GM23248 (cell line): ENCODE measurements at places on chromosomes 3 and 15.

DNA sequence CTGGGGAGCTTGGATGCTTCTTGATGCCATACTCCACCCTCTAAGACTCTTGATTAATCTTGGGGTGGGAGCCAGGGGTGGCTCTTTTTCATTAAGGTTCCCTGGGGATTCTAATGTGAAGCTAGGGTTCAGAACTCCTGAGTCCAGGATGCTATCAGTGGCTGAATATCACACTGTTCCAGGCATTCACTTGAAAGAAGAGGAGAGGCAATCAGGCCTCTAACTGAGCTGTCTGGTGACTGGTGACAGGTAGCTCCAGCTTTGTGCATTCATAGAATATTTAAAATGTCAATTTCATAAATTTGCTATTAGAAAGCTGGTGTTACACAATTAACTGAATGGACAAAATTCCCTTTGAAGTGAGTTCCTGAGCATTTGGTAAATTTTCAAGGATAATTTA lies 139.0 kb downstream of the CHDH start:
- no peak for DNase-seq

- no peak for DNase-seq
These were observed 251.0 kb upstream of the GOLGA6L4 start for GRCh38 chr15:83984601-83985000.

GRCh38 chr15:98866511-98866910 lies 141.1 kb downstream of the PGPEP1L start:
- DNase-seq = peak; percentile 73

DNA sequence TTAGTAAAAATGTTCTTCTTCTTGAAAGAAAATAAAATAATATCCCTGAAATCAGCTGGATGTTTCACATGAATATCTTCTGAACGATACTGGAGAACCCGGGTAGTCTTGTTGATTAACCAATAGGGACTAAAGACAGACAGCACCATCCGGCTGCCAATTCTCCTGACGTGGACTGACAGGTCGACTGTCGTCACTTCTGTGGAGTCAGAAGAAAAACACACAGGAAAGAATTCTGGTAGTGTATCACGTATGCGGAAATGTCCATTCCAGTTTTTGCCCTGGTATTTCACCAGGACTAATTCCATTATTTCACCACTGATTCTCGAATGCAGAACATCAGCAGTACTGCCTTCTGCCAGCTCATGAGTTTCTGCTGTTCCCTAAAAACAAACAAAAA lies 144.6 kb downstream of the VPS13C start:
- no peak for DNase-seq

DNA sequence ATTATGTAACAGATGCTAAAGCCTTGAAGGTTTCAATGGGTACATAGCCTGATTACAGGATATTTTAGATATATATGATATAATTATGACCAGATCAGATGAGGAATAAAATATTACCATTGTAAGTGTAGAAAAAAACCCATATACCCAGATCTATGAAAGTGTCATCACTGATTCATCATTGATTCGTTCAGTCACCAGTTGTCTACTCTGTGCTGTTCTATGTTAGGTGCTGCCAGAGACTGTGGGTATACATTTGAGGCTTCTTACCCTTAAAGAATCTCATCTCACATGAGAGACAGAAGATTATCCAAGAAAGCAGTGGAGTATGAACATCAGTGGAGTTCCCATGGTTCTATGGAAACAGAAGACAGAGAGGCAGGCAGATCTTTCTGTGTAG lies 92.2 kb downstream of the MBNL1 start:
- no peak for DNase-seq

GRCh38 chr15:85365980-85366379 lies 14.4 kb upstream of the AKAP13 start:
- DNase-seq = no peak

DNA sequence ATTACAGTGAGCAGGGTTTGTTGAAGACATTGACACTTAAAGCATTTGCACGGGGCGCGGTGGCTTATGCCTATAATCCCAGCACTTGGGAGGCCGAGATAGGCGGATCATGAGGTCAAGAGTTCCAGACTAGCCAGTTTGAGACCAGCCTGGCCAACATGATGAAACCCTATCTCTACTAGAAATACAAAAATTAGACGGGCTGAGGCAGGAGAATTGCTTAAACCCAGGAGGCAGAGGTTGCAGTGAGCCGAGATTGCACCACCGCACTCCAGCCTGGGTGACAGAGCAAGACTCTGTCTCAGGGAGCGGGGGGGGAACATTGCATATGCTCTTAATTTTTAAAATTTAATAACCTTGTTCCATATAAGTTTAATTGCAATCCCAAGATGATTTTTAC lies 11.9 kb downstream of the STT3B start:
- peak; percentile 39 for DNase-seq

DNA sequence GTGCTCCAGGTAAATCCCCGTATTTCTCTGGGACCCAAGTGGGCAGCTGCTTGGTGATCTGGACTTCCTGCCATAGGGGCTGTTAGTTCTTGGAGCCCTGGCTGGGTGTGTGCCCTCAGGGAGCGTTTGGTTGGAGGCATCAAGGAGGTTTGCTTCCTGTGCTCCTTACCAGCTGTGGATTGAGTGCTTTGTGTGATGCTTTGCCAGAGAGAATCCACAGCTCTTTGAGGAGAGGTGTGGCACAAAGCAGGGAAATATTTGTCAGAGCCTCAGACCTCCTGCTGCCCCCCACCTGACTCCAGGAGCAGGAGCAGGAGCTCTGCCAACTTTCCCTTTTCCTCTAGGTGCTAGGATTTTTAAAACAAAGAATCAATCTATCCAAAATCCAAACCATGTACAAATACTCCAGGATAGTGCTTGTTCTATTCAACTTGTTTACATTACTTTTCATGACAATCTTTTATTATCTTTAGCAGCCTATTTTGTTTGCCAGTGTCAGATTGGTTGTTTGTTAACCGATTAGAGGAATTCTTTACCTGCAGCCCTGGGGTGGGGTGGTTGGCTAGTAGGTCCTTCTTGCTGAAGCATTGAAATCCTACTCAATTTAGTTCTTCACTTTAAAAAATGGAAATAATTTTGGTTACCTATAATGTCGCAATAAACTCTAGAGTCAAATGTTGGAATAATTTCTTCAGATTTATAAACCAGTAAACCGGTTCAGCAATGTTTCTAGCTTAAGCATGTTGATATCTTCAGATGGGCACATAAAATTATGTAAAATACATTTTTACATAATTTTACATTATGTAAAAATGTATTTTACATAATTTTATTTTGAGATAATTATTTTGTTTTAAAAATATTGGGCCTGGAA lies 2.5 kb downstream of the CTDSPL start:
- DNase-seq = peak; percentile 22

GRCh38 chr3:66177026-66177425 lies 43.8 kb upstream of the SLC25A26 start:
- DNase-seq = no peak

GRCh38 chr15:97177151-97177577 lies 783.3 kb upstream of the ARRDC4 start:
- DNase-seq = no peak

- DNase-seq = peak; percentile 93
These were observed 107.5 kb upstream of the GALNT15 start for GRCh38 chr3:16066975-16067374.

DNA sequence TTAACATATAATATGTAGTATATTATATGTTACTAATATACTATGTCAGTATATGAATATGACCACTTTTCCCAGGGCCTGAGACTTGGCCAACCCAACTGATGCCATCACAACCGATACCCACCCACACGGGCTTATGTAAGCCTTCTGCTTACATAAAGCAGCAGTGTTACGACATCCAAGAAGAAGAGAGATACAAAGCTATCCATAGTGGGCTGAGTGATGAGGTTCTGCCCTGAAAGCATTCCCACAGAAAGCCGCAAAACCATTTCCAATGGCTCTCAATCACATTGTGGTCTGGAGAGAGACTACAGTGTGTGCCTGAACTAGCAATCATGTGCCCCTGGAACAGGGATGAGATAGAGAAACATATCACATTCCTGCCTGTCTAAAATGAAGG lies 177.9 kb downstream of the PLOD2 start:
- DNase-seq = no peak

- no peak for DNase-seq
These were observed 375.1 kb downstream of the FOXP1 start for GRCh38 chr3:71208211-71209095.

DNA sequence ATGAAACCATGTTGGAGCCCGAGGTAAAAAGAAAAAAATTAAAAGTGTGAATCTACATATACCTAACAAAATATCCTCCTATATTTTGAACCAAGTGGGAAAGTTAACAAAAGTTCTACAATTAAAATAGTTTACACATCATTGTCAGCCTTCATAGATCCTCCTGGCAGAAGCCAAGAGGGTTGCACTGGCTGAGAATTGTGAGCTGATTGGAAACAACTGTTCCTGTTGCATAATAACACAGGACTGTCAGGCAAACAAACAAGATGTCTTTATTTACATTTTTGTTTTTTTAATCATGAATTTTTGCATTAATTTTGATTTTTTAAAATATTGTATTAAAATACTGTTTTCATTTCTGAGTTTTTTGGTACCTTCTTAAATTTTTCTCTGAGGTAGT lies 215.2 kb upstream of the MME start:
- peak; percentile 10 for DNase-seq

GRCh38 chr15:38487378-38487777 lies 33.5 kb downstream of the FAM98B start:
- no peak for DNase-seq

DNA sequence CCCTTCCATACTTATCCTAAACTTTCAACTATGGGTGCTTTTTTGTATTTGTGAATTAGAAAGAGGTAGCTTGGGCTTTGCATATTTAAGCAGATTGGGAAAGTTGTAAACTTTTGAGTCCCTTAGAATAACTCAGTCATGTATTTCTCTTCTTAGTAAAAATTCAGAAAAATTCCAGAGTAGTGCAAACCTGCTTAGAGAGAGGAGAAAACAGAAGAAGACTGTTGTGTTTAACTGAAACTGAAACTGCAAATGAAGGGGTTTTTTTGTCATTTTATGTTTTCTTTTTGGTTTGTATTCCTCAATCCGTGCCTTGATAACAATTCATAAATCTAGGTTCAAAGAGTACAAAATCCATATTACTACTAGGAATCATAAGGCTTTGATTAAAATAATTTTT lies 31.3 kb downstream of the CD200 start:
- no peak for DNase-seq

- DNase-seq = no peak
These were observed 77.8 kb downstream of the B3GNT5 start for GRCh38 chr3:183330881-183331280.

DNA sequence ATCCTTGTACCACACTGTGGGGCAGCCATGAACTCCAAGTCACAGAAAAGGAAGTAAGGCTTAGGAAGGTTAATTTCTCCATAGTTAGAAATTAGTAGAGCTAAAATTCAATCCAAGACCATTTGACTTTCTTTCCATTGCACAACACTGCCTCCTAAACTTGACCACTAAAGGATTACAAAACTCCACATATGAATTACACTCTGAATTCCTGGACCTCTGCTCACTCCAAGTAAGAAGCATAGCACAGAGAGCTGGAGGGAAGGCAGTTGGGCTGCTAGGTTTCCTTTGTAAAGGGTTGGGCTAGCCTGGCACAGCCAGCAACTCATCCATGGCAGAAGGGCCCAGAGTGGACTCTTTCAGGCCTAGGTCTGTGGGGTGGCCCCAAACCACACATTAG lies 134.4 kb downstream of the MYLK start:
- DNase-seq = peak; percentile 97

DNA sequence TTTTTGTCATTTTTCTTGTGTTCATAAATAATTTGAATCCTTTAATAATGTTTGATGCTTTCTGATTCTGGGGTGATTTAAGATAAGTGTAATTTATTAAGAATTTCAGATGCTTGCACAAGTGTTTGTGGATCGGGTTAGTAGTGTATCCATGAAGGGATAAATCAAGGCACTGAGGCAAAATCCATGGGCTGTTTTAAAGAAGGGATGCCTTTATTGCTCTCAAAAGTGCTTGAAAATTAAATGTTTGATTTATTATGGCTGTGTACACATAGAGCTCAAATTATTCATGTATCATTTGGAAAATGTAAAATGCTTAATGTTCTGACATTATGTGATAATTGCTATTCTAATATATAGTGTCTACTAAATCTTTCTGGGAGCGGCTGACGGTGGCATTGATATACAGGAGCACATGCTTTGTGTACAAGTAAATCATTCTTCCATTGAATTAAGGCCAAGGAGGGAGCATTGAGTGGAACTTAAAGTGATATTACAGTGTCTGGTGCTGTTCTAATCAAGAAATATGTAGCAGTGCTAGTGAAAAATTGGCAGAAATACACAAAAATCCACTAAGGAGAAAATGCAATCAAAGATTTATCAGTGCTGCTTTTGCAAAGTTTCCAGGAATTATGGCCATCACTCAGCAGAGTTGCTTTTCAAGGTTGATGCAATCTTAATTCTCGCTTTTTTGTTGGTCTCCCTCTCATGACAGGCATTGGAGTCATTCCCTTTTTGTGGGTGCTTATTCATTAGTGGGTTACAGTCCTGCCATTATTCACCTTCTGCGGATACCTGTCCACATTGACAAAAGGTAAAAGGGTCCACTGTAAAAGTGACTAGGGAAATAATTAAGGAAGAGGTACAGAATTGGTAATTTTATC lies 181.6 kb downstream of the MFSD1 start:
- no peak for DNase-seq

DNA sequence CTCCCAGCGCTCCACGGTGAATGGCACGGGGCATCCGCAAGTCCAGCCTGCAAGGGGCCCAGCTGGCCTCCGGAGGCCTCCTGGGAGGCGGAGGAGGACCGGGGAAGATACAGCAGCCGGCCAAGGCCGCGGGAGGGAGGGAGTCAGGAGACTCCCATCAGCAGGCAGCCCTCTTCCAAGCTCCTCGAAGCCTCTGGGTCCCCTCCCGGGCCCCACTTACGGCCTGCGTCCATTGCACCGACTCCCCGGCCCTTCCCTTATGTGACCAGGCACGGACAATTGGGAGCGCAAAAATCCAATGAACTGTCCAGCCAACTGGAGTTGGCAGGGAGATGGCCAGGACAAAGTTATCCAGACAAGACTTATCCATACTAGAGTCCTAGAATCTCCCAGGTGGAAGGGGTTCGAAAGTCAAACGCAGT lies 668 bp downstream of the MFGE8 start:
- DNase-seq = peak; percentile 68

- DNase-seq = no peak
These were observed 25.3 kb downstream of the SLC4A7 start for GRCh38 chr3:27458929-27459328.

- DNase-seq = no peak
These were observed 152.1 kb upstream of the ALCAM start for GRCh38 chr3:105214590-105214989.

DNA sequence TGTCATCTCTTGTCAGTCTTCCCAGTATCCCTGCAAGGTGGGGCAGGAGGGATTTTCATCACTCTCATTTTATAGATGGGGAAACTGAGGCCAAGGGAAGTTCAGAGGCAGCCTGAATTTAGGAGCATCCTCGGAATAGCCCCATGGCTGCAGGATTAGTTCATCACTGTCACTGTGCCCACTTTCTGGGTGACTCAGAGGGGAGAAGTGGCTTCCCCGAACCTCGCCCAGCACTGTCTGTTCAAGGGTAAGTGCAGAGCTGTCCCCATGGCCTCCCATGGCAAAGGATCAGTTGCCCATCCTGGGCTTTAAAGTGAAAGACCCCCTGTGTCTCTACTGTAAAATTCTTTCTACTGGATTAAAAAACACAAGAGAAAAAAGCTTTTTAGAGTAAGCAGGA lies 60.0 kb upstream of the SEC13 start:
- peak; percentile 77 for DNase-seq
